Breast epithelium (tissue), 4 donors: ENCODE measurements at places on chromosomes 13 and 19.

DNA sequence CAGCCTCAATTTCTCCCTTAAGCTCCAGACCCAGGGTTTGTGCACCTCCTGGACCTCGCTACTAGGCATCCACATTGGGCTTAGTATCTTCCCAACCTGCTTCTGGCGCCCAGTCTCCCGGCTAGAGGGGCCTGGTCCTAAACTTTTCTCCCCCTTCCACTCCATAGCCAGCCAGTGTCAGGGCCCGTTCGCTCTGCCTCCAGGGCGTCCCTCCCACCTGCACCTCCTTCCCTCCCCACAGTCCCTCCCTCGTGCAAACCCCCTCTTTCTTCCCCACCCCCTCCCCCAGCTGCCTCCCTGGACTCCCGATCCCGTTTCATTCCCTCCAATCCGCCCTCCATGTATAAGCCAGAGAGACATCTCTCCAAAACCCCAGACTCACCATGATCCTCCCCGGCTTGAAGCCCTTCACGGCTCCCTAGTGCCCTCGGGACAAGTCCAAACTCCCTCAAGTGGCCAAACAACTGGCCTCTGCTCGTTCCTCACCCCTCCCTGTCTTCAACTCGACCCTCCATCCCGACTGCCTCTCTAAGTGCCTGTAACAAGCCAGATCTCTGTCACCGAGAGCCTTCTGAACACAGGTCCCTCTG, 997 bp upstream of the SAMD4B start:
- no peak for DNase-seq

GRCh38 chr13:48113756-48114130, 18.8 kb upstream of the MED4 start:
- no peak for DNase-seq

GRCh38 chr19:2150794-2151338, 500 bp downstream of the AP3D1 start:
- no peak for DNase-seq

DNA sequence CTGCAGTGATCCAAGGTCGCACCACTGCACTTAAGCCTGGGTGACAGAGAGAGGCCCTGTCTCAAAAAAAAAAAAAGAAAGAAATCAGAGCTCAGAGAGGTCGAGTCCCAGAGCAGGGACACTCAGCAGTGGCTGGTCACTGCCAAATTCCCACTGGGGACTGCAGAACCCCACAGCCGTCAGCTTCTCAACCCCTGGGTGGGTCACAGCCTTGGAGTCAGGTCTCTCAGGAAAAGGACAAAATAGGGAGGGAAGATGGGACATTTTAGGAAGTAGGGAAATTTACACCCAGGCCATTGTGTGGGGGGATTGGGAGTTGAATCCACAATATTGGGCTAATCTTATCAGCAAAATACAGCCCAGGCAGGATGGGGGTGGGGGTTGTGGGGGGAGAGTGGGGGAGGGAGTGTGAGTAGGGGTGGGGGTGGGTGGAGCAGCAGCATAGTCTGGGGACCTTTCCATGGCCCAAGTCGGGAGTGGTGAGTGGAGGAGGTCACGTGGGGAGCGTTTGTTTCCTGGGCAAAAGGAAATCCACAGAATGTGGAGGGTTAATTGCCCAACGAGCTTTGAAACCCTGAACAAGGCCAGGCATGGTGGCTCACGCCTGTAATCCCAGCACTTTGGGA, 5.0 kb upstream of the CCDC194 start:
- no peak for DNase-seq

DNA sequence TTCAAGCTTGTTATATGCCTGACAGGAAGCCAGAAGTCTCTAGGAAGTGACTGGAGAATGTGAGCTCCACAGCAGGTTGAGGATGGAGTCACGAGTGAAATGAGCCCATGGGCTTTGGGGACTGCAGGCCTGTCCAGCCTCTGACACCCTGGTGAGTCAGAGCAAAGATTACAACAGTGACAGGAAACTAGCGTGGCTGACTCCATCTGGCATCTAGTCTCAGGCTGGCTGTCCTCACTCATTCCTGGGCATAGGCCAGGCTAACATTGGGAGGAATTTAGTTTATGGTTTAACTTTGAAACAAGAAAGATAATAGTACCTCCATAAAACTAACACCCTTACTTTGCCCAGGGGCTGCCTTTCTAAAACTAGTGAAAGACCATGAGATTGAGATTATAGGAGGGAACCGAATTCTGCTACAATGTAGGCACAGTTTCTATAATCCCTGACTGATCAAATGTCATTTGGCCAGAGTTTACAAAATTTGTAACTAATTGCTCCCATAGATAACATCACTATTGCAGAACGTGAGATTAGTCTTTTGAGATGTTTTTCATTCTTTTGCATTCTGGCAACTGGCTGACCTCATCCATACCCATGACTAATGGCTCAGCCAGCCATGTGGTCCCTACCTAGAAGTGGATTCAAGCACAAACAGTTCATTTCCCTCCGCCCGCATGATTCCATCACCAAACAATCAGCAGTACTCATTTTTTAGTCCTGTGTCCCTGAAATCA, 28.4 kb downstream of the PSG1 start:
- DNase-seq: no peak

DNA sequence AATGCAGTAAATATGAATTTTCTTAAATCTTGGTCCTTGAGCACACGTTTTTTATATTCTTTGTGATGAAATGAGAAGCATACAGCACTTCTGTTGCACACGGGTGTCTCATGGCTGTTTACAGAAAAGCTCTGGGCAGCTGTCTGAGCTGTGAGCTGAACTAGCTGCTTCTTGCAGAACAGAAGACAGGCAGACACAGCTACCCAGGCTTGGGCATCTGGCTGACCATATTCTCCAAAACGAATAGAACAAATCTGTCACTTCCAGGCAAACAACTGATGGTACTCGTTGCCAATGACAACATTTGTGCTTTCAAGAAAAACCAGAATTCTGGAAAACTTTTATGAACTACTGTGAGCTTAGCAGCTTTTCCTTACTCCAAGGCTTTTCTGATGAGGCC, 16.2 kb downstream of the PCID2 start:
- DNase-seq: no peak

- DNase-seq: no peak
These were observed 988 bp upstream of the CCDC169 start for GRCh38 chr13:36298535-36299068.

- no peak for DNase-seq
These were observed 3.8 kb upstream of the ATP1A3 start for GRCh38 chr19:41997851-41998229.

DNA sequence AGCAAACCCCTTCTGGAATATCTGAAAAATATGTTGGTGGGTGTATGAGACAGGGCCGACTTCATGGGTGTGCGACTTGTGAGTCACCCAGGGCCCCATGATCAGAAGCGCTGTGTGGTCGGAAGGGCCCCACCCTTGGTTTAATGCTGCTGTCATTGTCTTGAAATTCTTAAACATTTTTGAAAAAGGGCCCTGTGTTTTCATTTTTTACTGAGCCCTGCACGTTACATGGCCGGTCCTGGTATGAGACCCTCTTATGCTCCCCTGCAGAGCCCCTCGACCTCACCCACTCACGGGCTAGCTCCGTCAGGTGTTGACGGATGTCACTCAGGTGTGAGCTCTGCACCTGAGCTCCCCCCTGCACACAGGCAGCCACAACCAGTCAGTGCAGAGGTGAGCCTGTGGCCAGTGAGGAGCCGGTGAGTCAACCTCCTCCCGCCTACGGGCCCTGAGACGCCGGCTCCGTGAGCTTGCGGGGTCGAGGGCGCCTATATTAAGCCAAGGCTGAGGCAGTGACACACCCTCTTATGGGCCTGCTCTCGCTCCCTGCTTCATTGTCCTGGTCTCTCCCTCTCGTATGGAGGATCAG, 27.7 kb downstream of the GADD45B start:
- no peak for DNase-seq

- no peak for DNase-seq
These were observed 35.5 kb downstream of the LYL1 start for GRCh38 chr19:13066933-13067807.

DNA sequence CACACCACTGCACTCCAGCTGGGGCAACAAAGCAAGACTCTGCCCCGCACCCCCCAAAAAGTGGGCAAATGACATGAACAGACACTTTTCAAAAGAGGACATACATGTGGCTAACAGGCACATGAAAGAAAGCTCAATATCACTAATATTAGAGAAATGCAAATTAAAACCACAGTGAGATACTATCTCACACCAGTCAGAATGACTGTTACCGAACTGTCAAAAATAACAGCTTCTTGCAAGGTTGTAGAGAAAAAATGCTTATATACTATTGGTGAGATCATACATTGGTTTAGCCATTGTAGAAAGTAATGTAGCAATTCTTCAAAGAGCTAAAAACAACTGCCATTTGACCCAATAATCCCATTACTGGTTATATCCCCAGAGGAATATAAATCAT, 99.5 kb upstream of the SPATA13 start:
- no peak for DNase-seq

- no peak for DNase-seq
These were observed 16.0 kb upstream of the MRI1 start for GRCh38 chr19:13748169-13748828.

GRCh38 chr13:41956272-41956671, 4.6 kb downstream of the VWA8 start:
- DNase-seq: no peak

GRCh38 chr19:39708594-39708993, 4.3 kb downstream of the LGALS14 start:
- DNase-seq: no peak

DNA sequence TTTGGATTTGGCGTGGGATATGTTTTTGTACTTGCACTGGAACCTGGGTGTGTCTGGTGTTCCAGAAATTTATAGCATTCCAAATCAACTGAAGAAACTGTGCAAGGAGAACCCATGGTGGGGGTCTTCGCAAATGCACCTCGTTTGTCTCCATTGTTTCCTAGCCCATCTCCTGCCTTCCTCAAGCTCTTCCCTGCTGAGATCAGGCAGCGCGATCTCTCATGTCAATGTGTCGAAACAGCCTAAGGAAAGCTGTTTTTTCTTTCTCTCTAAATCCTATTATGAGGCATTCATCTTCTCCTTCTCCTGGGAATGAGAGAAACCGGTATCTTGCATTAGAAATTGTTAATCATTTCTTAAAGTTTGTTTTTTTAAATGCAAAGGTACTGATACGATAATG, 131.0 kb downstream of the KLF5 start:
- DNase-seq: no peak

DNA sequence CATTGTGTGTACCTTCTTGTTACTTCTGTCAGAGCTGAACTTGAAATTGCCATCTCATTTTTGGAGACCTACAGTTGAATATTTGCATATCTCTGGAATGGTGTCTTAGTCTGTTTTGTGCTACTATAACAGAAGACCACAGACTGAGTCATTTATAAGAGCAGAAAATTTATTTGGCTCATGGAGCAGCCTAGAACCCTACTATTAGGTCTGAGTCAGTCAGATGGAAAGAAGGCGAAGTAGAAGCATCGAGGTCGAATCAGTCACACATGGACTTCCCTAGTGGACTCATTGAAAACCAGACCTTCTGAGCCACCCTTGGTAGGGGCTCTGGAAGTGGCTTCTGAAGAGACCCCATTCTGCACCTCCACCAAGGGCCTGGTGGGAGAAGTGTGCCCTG, 33.9 kb upstream of the TPT1 start:
- DNase-seq: no peak

DNA sequence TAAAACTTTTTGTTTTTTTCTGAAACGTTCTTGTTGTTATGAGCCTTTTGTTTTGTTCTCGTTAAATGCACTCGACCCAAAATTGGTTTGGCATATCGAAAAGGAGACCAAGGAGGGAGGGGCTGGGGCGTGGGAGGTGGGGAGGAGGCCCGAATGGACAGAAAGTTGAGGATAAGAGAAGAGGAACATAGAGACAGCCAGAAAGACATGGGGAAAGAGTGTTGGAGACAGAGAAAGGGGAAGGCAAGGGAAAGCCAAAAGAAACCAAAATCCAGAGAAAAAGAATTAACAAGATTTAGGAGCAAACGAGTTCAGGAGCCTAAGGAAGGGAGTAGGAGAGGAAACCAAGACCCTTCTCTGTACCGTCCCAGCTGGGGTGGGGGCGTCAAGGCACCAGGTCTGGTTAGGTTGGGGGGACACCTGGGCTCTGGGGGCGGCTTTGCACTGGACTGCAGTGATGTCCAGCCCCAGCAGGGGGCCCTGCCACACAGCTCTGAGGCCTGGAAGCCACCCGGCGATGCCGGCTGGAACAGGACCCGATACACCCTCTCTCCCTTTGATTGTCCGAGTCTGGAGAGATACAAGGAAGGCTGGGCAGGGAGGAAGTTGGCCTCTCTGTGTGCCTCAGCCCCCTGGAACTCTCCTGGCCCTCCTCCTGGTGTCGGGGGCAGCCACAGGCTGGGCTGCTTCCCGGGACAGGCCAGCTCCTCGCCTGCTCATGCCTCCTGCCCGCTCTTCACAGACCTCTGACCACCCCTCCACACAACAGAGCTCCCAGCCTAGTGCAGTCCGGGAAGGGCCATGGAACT, 11.6 kb upstream of the ASF1B start:
- peak; percentile 64 for DNase-seq

- no peak for DNase-seq
These were observed 17.0 kb upstream of the KCNN1 start for GRCh38 chr19:17949956-17950309.

- DNase-seq: no peak
These were observed 1.7 kb downstream of the PRR12 start for GRCh38 chr19:49592486-49593232.

DNA sequence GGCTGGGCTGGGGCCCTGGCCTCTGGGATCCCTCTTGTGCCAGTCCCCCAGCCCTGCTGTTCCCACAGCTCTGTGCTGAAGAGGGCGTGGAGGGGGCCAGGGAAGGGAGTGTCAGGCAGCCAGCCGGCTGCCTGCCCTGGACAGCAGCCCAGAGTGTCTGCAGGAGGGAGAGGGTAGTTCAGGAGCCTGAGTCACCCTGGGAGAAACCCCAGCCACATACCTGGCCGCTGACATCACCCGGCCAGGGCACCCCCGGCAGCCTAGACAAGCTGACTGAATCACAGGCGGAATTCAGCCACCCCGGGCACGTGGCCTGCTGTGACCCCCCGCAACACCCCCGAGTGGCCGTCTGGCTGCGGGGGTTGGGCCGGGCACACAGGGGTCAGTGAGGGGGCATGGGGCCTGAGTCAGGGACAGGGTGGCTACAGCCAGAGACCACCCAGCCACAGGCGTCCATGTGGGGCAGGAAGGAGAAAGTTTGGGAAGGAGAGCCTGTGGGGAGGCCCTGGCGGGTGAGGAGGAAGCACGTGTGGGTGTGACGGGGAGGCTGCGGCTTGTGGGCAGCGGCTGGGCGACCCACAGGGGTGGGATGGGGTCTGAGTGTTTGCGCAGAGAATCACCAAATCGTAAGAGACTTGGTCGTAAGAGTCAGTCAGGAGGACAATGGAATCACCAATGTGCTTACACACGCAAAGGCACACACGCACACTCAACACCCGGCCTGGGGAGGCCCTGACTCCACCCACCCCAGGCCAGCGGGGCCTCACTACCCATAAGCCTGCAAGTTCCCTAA, 11.9 kb upstream of the FOSB start:
- peak; percentile 98 for DNase-seq
